AG04450 (cell line): ENCODE measurements at places on chromosomes 5 and 9. TPM values are rescaled to one million over a fixed set of nuclear protein-coding genes. Genes with fewer than 3 reads are reported as not detected.

GARIN3 gene
- polyA plus RNA-seq, result not detected in 2 replicates

DNA sequence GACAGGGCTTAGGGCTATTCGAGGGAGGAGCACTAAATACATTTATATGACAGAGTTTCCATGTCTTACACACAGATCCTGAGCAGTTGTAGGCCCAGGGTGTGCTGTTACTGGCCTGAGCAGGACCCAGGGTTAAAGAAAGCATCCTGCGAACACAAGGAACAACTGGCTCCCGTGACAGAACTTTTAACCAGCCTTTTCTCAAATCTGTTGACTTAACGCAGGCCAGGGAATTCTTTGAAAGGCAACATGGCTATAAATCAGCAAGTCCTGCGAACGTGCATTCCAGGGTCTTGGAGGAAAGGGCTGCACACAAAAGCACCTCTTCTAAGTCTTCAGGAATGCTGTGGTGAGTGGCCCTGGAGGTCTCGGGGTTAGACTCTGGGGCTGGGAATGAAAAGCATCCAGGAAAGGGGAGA lies 45.2 kb upstream of the ANKRD55 start:
- DNase-seq, result peak; percentile 92

DNA sequence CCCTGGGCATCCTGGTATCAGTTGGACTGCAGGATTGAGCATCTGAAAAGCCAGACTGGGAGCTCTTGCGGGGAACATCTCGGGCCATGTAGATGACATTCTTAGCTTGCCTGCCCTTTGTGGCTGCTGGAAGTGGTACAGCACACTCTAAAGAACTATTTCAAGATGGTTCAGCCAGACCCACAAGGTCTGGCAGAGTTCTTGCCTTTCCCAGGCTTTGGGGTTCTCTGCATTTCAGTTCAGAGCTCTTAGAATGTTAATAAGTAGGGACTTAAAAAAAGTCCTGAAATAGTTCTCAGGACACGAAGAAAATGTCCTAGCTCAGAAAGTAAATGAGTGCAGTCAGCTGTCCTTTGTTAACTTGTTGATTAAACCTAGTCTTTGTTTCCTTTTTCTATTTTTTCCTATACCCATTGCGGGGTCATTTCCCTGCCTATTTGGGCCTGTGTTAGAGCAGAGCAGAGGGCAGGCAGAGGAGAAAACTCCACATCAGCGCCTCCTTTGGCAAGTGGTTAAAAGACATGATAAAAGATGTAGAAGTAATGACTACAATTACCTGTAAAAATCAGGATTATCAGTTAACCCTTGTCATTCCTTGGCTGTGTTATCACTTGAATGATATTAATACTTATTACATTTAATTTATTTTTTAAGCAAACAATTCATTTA lies 291.5 kb downstream of the ZSWIM6 start:
- DNase-seq, result no peak

DNA sequence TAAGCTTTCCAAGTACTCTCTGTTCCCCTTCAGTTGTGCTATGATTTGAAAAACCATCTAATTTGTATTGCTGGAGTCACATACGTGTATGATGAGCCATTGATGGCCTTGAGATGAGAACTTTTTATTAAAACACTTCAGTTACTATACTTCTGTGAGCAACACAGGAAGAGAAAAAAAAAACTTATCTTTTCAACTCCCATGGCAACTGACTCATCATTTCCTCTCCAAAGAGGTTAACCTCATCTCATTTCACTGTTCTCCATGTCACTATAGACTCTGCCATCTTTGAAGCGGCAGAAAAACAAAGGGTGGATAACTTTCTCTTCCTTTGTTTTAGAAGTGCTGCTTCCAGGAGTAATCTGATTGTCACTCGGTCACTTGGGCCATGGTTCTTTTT lies 104.3 kb upstream of the PCSK1 start:
- DNase-seq, result no peak

TNFSF8 gene
- not detected in 2 replicates for polyA plus RNA-seq

DNA sequence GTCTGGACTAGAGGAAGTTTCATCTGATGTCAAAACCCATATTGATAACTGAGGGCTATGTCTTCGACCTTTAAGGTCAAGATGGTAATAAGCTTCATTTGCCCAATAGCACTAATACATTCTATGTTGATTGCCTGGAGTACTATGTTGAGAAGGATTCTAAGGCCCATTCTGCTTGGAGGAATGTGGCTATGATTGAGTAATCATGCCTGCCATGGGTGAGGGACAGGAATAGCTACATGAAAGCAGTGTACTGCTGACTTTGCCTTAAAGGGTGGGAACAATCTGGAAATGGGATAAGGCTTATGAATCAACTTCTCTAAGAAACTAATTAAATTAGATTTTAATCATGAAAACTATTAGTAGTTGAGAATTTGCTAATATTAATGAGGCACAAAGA lies 13.6 kb downstream of the NNT start:
- DNase-seq, result no peak

CCDC192 gene
- polyA plus RNA-seq, result not detected in 2 replicates

DNA sequence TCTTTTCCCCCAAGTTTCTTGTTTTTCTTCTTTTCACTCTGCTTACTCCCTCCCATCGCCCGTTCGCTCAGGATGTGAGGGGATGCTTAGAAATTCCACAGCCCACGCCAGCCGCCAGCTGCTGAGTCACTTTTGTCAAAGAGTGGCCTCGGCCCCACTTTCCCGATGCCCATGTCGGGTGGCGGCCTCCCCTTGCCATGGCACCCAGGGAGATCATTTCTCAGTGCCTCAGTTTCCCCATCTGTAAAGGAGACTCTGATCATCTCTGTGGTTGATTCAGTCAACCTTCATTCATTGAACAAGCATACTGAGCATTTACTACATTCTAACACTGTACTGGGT lies 353 bp upstream of the PDGFRB start:
- no peak for DNase-seq

CEL gene
- polyA plus RNA-seq, result 0.24 and 0.41 TPM in 2 replicates

DNA sequence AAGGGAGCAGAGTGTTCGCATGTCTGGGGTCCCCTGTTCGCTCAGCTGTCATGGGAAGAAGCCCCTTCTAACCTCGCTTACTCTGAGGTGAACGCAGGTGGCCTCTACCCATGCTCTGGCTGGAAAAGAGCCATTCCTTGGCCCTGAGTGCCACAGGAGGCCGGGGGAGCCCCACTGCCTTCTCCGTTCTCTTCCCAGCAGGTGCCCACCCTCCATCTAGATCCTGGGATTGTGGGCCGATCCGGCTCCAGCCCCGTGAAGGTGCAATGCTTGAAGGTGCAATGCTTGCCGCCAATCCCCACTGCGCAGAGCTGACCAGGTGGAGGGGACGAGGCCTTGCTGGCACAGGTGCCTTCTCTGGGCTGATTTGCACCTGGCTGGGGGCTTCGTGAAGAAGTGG lies 95.4 kb downstream of the MRPL36 start:
- no peak for DNase-seq

DPYSL3 gene
- 136 and 139 TPM in 2 replicates for polyA plus RNA-seq

GRCh38 chr5:108521011-108521700 lies 139.3 kb upstream of the FBXL17 start:
- no peak for DNase-seq

- DNase-seq, result no peak
These were observed 115.5 kb upstream of the STARD4 start for GRCh38 chr5:111627862-111628261.

DNA sequence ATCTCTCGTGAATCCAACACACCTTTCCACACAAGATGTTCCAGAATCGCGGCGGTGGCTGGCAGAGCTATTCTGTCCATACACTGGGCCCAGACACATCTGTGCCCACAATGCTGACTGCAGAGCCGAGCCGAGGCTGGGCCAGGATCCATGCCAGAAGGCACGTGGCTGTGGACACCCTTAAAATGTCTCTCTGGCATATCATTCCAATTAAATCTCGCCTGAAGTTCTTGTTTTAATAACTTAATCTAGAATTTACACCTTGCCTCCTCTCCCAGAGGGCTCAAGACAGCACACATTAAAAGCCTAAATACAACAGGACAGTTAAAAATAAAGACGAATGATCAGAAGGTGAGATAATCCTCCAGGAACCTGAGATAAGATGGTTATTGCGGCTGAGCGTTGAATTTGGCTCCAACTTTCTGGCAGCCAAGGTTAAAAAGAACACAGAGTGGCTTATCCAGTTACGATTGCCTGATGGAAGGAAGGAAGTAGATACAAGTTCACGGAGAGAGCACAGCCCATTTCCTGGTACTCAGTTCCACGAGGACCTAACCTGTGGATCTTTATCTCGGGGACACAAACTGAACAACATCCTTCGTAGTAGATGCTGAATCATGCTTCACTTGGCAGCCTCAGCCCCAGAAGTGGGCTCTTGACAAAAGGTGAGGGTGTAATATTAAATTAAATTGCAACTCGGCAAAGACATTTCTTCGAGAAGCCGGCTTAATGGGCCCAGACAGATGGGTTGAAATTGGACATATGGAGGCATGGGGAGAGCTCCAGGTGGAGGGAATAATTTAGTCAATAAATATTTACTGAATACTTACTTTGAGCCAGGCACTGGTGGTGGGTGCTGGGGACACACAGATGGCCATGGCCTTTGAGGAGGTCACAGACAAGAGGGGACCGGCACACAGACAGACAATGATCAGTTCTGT lies 86.0 kb upstream of the TBC1D2 start:
- no peak for DNase-seq

DNA sequence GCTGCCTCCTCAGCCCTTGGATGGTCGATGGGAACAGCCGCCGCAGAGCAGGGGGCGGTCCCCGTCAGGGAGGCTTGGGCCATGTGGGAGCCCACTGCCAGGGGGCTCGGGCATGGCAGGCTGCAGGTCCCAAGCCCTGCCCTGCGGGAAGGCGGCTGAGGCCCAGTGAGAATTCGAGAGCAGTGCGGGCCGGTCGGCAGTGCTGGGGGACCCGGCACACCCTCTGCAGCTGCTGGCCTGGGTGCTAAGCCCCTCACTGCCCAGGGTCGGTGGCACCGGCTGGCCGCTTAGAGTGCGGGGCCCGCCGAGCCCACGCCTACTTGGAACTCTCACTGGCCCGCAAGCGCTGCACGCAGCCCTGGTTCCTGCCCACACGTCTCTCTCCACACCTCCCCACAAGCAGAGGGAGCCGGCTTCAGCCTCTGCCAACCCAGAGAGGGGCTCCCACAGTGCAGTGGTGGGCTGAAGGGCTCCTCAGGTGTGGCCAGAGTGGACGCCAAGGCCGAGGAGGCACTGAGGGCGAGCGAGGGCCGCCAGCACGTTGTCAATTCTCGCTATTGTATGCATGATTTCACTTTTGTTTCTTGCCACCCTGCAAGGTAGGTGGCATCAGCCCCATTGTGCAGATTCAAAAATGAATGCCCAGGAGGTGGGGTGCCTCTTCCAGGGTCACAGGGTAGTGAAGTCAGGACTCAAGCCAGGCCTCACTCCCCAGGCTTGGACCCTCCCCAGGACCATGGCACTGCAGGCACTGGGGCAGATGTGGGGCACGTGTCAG lies 48.6 kb downstream of the COL15A1 start:
- no peak for DNase-seq

DNA sequence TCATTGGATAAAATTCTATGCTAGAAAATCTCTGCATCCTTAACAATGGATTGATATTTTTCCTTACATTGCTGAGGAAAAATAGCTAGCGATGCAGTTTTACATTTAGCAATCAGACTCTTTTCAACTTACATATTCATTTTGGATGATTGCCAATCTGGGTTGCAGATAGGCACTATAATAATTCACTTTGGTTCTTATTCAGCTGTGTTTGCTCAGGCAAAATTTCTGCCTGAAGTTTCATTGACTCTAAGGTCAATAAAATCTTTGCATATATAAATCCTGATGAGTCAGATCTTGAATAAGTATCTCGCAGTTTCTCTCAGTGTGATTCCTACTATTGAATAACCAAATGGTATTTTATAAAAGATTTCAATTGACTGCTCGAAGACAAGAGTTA lies 1105.8 kb downstream of the CDH18 start:
- no peak for DNase-seq

PCDHGB2 gene
- 4.6 and 4.8 TPM in 2 replicates for polyA plus RNA-seq

ARHGEF37 gene
- 0.61 and 0.74 TPM in 2 replicates for polyA plus RNA-seq

GRCh38 chr9:29966247-29966646 lies 2393.0 kb upstream of the C9orf72 start:
- no peak for DNase-seq

SPAAR gene
- 0.17 and 0.27 TPM in 2 replicates for polyA plus RNA-seq

OR1Q1 gene
- polyA plus RNA-seq, result 0.14 and 0.31 TPM in 2 replicates

ANKRD33B gene
- 4.6 and 4.8 TPM in 2 replicates for polyA plus RNA-seq

PAIP1 gene
- 125 and 148 TPM in 2 replicates for polyA plus RNA-seq

GRCh38 chr5:2177244-2177643 lies 294.5 kb upstream of the IRX4 start:
- no peak for DNase-seq

TLE1 gene
- polyA plus RNA-seq, result 42.8 and 44.0 TPM in 2 replicates

GRCh38 chr9:130837002-130837511 lies 2.0 kb downstream of the ABL1 start:
- no peak for DNase-seq

GRCh38 chr5:143244000-143244736 lies 159.3 kb downstream of the NR3C1 start:
- DNase-seq, result peak; percentile 92

CTNND2 gene
- polyA plus RNA-seq, result not detected in 2 replicates

SLC34A1 gene
- not detected in 2 replicates for polyA plus RNA-seq

GGTA1 gene
- polyA plus RNA-seq, result not detected in 2 replicates

DNA sequence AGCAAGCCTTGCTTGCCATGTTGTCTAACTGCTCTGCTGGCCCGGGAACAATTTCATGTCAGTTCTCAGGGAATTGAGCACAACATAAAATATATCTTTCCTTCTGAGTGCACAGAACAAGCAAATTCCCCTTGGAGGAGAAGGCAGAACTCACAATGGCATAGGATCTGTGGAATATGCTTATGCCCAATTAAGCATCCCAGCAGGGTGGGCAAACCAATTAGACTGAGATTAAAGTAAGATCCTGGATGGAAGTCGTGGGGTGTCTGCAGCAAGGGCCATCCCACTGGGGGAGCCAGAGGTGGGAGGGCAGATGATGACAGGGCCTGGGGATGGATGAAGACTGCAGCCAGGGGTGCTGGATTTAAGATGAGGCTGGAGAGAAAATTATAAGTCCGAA lies 114.1 kb downstream of the BRINP1 start:
- DNase-seq, result no peak

GRCh38 chr5:89457411-89458331 lies 574.7 kb upstream of the MEF2C start:
- no peak for DNase-seq

GRCh38 chr5:55645304-55645703 lies 66.8 kb downstream of the SLC38A9 start:
- no peak for DNase-seq

DNA sequence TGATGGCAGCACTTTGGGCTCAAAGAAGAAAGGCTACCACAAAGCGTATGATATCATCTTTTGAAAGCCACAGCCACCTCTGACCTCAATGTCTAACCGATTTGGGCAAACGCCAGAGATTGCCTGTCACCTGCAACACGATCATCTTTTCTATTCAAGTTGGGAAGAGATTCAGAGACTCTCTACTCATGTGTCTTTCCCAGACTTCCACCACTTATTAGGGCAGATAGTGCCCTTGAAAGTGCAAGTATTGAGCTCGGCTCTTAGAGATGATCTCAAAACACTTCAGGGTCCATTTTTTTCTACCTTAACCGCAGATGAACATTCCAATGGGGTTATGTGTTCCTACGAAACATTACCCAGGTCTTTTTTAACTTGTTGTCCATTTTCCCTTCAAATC lies 213.7 kb downstream of the DRD1 start:
- no peak for DNase-seq

- no peak for DNase-seq
These were observed 22.5 kb upstream of the CCL21 start for GRCh38 chr9:34732478-34732877.

GRXCR2 gene
- polyA plus RNA-seq, result not detected in 2 replicates

DOCK2 gene
- 1.2 and 1.6 TPM in 2 replicates for polyA plus RNA-seq

GRCh38 chr9:87875831-87876545 lies 6.7 kb upstream of the SPATA31E1 start:
- no peak for DNase-seq
